ENCODE measurements at places on chromosomes 12 and 14.
A peak's percentile ranks its signal among the peaks of the same experiment; 100 is the strongest.

DNA sequence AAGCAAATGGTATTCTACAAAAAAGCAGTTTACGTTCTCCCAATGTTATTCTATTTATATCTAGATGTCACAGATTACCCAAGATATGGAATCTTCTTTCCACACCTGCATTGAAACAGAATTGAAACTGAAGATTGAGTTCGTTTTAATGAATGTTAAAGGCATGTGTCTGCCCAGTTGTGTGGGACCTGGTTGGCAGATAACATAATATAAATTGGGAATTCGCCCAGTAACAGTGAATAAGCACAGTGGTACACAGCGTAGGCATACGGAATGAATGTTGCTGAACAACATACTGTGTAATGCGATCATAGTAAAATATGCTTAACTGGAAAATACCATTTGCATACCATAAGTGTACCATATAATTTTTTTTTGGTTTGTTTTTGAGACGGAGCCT lies 4.3 kb downstream of the KHNYN start:
- DNase-seq = no peak

GRCh38 chr12:19792028-19792427 lies 352.7 kb downstream of the AEBP2 start:
- no peak for DNase-seq

GRCh38 chr12:80269803-80270552 lies 170.6 kb downstream of the OTOGL start:
- peak; percentile 67 for DNase-seq

DNA sequence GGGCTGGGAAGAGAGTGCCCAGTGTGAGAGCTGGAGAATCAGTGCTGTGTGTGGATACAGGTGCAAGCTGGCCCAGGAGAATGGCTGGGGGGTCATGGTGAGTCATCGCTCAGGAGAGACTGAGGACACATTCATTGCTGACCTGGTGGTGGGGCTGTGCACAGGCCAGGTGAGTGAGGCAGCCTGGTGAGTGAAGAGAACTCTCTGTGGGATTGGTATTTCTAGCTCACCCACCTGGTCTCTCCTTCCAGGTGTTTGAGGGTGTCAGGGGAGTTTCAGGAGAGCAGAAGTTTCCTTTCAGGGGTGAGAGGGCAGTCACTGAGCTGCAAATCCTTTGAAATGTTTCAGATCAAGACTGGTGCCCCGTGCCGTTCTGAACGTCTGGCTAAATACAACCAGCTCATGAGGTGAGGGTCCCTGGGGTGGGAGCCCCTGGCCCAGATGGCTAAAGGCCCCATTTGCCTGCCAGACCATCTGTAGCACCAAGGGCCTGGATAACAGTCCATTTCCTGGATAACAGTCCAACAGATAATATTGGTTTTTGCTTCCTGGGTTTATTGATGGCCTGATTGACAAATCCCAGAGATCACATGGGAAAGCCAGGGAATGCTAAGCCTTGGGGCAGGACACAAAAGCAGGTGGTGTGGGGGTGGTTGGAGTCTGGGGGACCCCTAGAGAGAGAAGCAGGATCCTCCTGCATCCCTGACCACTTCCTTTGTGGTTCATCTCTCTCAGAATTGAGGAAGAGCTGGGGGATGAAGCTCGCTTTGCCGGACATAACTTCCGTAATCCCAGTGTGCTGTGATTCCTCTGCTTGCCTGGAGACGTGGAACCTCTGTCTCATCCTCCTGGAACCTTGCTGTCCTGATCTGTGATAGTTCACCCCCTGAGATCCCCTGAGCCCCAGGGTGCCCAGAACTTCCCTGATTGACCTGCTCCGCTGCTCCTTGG lies 5.5 kb upstream of the ATN1 start:
- DNase-seq = no peak

DNA sequence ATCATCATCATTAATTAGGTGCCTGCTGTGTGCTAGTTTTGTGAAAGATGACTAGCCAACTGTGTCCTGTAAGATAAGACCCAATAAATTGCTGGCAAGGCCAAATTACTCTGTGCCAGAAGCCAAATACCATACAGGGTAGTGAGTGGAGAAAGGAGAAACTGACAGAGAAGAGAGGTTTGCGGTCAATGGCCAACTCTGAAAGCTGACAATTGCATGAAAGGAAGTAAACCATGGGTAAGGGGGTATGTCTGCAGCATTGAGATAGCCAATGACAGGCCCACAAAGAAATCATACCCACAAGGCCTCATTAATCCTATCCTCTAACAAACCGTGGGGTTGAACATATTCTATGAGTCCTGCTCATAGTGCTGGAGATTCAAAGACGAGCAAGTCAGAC lies 236.6 kb upstream of the CCDC196 start:
- DNase-seq = no peak
